ENCODE measurements at places on chromosomes 11 and 22.

DNA sequence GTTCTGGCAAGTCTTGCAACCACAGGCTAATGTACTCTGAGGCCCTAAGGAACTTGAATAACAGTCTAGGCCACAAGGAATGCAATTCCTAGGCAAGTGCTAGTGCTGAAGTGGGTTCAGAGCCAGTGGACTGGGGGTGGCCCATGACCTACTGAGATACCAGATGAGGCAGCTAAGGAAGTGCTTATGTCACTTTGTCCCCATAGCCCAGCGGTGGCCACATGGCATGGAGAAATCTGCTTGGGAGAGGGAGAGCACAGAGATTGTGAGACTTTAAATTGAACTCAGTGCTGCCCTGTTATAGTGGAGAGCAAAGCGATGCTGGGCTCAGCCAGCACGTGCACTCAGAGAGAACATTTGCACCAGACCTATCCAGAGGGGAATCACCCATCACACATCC is 629.5 kb downstream of the JRKL start:
- no peak for DNase-seq

DNA sequence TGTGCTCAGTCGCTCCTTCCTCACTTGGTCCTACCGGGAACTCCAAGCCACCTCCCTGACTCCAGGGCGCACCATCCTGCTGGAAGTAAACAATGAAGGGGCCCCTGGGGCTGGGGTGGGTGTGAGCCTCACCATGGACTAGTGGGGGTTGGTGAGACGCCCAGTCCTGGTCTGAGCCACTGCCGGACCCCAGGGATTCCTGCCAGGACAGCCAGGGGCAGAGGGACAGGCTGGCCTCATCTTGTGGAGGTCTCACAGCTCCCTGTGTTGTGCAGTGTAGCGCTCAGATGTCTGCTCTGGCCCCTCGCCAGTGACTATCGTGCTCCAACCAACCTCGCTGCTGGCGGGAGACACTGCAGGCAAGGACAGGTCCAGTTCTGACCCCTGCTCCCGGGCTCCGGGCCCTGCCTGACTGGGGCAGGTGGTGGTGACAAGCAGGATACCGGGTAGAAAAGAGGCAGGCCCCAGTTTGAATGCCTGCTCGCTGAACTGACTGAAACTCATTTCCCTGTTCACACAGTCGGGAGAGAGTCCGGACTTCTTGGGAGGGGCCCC is 1021.4 kb downstream of the BRD1 start:
- DNase-seq = no peak

- no peak for DNase-seq
Observed at GRCh38 chr11:123483466-123483865, 53.4 kb downstream of the GRAMD1B start.

- peak; percentile 91 for DNase-seq
Observed at GRCh38 chr11:128488471-128488870, 98.9 kb downstream of the ETS1 start.

- no peak for DNase-seq
Observed at GRCh38 chr22:45268167-45268957, 16.4 kb upstream of the UPK3A start.

DNA sequence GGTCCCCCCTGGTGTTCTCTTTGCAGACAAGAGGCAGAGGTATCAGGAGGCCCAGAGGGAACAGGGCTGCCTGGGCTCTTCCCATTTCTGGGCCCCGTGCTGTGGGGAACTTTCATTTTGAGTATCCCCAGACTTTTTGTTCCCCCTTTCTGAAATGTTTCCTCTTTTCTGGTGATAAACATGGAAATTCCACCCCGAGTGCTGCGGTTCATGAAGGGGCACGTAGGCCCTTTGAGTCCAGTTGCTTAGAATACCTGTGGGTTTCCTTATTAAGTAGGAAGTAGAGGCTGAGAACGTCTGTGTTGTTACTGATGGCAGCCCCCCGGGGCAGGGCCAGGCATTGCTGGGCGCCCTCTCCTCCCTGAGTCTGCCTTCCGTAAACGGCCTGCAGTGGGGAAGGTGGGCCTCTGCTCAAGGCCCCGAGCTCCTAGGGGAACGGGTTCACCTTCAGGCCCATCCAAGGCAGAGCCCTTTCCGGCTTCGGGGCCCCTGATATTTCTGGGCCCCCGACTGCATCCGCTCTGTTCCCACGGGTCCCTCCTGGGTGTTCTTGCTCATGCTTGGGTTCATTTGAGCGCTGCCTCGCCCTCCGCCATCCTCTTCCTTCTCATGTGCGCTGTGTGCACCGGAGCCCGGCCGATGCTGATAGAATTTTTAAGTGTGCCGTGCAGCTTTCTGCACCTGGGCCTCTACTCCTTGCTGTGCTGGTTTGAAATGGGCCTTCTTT is 12.0 kb downstream of the TBC1D22A start:
- DNase-seq = no peak

GRCh38 chr11:125287491-125288210 is 123.1 kb downstream of the PKNOX2 start:
- DNase-seq = no peak

- DNase-seq = no peak
Observed at GRCh38 chr11:134623711-134624110, 211.7 kb upstream of the B3GAT1 start.

GRCh38 chr11:95093548-95093947 is 3.9 kb downstream of the ENDOD1 start:
- DNase-seq = no peak

DNA sequence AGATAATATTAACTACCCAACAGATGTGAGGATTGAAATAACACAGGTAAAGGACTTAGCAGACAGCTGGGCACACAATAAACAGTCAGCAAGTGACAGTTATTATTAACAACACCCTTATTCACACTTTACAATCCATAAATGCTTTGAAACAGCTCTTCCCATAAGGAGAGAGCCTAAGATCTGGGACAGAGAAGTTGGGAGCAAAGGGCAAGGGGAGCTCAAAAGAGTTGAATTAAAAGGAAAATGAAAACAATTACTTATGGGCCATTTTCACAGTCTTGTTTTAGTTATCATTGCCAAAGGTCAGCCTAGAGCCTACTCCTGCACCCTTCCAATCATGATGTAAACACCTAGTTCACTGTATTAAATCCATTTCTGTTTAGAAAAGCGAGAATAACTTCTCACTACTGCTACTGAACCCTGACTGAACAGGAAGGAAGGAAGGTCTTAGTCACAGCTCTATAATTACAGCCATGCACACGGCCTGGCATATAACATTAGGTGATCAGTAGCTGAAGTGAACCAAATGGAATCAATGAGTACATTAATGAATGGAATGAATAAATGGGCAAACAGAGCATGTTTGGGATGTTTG is 111.3 kb downstream of the PLEKHA7 start:
- no peak for DNase-seq

DNA sequence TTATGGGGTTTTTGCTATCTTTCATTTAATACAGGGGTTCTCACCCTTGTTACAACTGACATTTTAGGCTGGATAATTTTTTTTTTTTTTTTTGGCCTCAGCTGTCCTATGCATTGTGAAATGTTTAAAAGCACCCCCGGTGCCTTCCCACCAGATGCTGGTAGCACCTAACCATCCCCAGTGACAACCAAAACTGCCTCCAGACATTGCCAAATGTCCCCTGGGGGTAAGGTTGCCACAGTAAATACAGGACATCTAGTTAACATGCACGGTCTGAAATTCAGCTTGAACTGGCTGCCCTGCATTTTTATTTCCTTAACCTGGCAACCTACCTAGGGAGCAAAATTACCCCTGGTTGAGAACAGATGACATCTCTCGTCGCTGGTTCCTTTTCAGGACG is 72.4 kb downstream of the CYTH4 start:
- no peak for DNase-seq

DNA sequence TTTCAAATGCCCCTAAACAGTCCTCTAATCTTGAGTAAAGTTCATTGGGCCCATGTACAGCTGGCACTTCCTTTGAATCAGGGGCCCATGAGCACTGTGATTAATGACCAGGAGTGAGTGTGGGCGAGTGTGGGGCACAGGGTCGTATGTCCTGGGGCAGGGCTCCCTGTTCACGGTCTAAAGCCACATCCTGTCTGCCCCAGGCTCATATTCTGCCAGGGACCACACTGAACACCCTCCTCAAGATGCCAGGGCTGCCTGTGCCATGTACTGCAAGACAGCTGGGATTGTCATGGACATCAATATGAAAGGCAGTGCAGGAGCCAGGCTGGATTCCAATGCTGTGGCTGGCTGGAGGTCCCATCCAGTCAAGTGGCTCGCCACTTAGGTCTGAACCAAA is 130.5 kb downstream of the KIRREL3 start:
- no peak for DNase-seq

DNA sequence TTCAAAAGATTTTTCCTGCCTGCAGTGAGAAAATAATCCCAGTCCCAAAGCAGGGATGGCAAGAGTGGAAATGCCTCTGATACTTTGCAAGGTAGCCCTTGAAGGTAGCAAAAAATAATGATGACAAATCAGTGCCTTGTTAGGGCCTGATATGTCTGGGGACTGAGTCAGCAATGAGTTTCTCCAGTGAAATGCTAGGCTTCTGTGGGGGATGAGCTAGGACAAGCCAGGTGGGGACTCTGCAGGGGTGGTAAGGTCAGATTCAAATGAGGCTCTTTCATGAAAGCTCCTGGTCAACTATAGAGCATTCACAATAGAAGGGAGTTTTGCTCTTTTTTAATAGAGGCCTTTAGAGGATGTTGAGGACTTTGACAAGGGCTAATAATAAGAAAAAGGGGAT is 77.7 kb downstream of the ME3 start:
- no peak for DNase-seq

- DNase-seq = no peak
Observed at GRCh38 chr22:23763579-23763945, 772 bp downstream of the C22orf15 start.

DNA sequence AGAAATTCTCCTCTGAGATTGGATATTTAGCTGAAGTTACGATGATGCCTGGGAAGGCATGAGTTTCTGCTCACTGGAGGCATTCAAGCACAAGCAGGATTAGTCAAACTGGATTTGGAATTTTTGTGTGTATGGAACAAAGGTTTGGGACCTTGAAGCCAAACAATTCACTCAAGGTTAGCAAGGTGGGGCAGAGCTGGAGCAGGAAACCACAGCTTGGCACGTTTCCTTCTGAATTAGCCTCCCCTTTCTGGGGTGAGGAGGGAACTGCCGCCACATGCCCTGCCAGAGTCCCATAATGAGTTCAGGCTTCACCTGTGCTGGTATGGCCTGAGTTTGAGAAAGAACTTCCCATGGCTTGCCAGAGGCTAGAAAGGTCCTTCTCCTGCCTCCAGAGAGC is 50.9 kb upstream of the RRAS2 start:
- no peak for DNase-seq

DNA sequence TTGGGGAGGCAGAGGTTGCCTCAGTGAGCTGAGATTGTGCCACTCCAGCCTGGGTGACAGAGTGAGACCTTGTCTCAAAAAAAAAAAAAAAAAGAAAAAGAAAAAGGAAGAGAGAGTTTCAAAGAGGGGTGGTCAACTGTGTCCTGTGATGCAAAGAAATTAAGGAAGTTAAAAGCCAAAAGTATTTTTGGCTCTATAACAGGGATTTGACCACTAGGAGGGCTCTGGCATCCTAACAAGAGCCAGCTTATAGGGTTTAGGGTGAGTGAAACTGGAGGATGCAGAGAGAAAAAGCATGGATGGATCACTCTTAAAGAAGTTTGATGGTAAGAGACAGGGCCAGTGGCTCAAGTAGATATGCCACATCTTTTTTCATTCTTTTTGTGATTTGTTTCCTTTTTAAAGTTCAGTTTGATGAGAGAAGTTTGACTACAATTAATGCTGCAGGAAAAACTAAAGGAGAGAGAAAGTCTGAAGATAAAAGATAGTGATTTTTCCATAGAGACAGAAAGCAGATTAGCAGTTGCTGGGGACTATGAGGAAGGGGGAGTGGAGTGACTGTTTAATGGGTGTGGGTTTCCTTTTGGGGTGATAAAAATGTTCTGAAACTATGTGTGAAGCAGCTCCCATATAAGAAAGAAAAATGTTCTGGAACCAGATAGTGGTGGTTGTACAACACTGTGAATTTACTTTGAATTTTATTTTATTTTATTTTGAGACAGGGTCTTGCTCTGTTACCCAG is 11.1 kb upstream of the MICAL2 start:
- DNase-seq = no peak

DNA sequence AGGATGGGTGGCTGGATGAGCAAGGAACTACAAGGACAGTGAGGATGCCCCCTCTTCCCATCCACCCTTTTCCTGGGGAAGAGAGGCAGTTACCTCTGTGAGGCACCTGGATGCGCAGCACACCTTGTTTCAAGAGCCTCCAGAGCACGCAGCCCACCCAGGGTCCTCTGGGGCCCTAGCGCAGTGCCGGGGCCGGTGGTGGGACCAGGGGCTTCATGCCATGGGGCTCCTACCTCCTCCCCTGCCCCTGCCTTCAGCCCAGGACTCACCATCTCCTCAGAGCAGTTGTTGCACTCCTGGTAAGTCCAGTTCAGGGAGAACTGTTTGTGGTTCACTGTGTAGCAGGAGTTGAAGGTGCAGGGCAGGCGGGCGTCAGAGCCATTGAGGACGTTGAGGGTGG is 8.1 kb downstream of the SCN2B start:
- DNase-seq = no peak

- DNase-seq = no peak
Observed at GRCh38 chr11:40619654-40620053, 839.8 kb downstream of the LRRC4C start.

DNA sequence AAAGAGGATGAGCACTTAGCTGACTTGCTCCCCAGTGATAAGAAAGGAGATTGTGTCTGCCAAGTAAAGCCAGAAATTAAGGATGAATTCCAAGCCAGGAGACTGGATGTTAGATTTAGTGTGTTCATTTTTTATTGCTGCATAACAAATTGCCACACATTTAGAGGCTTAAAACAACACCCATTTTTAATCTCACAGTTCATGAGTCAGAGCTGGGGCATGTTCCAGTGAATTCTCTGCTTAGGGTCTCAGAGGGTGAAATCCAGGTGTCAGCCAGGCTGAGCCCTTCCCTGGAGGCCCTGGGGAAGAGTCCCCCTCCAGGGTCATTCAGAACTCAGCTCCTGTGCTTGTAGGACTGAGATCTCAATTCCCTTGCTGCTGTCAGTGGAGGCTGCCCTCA is 352.8 kb downstream of the BUD13 start:
- DNase-seq = no peak

- no peak for DNase-seq
Observed at GRCh38 chr11:40062616-40063015, 1396.8 kb downstream of the LRRC4C start.

DNA sequence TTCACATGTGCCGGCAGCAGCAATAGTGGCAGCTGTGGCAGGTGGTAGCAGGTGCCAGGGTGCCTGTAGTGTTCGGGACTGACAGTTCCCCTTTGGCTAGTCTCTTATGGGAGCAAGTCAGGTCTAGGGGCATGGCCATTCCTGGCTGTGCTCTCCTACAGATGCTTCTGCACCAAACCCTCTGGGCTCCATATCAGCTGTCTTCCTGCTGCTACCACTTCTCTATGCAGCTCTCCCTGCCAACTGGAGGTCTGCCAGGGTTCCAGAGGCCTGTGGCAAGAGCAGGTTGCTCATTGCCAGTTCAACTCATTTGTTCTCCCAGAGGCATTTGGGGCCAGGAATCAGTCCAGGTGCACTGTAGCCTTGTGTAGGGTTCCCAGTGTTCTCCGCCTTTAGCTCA is 473.7 kb downstream of the JRKL start:
- no peak for DNase-seq

GRCh38 chr22:47340851-47341436 is 578.5 kb downstream of the TBC1D22A start:
- DNase-seq = no peak
